Cardiac fibroblast (primary cell): ENCODE measurements at places on chromosomes 16 and 17.

- no peak for DNase-seq
These were observed 168.6 kb downstream of the PMP22 start for GRCh38 chr17:15096511-15096910.

DNA sequence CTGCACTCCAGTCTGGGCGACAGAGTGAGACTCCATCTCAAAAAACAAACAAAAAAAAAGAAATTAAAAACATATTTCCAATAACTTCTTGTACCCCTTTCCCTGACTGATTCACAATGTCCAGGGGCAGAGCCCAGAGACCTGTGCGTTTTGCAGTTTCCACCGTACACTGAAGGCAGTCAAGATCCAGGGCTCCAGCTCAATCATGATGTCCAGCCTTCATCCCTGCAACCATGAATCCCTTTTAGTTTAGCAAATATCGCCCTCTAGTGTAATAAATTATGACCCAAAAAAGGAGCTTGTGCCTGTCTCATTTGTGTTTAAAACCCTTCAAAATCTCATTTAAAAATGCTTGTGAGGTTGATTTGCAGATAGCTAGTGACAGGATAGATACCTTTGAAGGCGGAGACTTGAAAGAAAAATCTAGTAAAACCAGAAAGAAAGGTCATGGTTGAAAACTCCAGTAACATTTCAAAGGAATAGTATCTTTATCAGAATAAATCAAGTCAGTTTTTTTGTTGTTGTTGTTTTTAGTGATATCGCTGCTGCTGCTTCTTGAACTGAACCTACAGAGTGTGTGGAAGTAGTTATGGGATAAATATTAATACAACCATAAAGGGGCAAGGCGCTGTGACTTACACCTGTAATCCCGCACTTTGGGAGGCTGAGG, 3.7 kb upstream of the ERN1 start:
- DNase-seq = peak; percentile 85

DNA sequence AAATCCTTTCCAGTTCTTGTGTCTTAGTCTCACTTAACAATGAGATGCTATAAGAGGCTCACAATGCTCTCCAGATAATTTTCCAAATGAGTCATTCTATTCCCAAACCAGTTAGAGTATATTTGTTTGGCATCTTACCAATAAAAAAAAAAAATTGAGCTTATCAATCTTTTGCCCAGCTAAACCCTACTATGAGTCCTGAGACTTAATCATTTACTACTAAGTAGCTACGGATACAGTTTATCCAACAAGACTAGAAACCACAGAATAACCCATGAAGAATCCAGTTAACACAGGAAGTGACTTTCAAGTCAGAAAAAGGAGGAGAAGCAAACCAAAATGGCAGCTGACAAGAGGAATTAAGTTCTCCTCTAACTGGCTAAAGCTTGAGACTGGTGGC, 330.3 kb upstream of the XYLT1 start:
- DNase-seq = no peak

DNA sequence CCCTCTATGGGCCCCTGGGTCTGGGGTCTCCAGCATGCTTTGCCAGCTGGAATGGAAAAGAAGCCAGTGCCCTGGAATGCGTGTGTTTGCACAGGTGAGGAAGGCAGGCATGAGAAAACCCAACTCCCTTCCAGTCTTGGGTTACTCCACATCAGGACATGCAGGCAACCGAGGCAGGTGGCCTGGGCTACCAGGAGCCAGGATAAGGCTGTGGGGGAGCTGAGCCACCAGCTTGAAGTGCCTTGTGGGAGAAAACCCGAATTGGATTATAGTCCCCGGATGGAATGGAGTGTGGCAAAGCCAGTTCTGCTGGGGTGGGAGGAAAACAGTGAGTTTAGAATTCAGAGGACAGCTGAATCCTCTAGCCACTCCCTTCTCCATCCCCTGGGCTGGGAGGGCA, 7.2 kb downstream of the SRCIN1 start:
- DNase-seq = peak; percentile 76

- DNase-seq = peak; percentile 1
These were observed 140.9 kb upstream of the WSB1 start for GRCh38 chr17:27153005-27153404.

DNA sequence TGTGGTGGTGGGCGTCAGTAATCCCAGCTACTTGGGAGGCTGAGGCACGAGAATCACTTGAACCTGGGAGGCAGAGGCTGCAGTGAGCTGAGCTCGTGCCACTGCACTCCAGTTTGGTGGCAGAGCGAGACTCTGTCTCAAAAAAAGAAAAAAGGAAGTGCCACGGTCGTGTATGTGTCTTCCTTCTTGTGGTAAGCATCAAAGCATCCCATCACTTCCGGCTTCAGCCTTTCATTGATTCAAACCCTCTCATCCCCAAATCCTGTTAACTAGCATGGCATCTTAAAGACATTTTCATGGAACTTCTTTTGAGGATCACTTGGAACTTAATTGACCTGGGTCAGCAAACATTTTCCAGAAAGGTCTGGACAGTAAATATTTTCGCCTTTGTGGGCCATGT, 126.2 kb downstream of the CPPED1 start:
- no peak for DNase-seq

- no peak for DNase-seq
These were observed 4.9 kb downstream of the ZNF768 start for GRCh38 chr16:30521476-30521872.

- no peak for DNase-seq
These were observed 139.4 kb upstream of the CPHXL start for GRCh38 chr16:75865736-75866135.

GRCh38 chr17:61425682-61426481, 26.2 kb downstream of the TBX2 start:
- no peak for DNase-seq

GRCh38 chr17:71725811-71726210, 395.0 kb upstream of the SOX9 start:
- DNase-seq = no peak

DNA sequence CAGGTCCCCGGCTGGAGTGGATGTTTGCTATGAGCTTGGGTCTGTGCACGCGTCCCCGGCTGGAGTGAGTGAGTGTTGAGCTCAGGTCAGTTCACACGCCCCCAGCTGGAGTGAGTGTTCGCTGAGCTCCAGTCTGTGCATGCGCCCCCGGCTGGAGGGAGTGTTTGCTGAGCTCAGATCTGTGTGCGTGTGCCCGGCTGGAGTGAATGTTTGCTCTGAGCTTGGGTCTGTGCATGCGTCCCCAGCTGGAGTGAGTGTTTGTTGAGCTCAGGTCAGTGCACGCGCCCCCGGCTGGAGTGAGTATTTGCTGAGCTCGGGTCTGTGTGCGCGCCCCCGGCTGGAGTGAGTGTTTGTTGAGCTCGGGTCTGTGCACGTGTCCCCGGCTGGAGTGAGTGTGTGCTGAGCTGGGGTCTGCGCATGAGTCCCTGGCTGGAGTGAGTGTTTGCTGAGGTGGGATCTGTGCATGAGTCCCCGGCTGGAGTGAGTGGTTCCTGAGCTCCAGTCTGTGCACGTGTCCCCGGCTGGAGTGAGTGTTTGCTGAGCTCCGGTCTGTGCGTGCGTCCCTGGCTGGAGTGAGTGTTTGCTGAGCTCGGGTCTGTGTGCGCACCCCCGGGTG, 284.2 kb downstream of the SNX29 start:
- DNase-seq = peak; percentile 16

DNA sequence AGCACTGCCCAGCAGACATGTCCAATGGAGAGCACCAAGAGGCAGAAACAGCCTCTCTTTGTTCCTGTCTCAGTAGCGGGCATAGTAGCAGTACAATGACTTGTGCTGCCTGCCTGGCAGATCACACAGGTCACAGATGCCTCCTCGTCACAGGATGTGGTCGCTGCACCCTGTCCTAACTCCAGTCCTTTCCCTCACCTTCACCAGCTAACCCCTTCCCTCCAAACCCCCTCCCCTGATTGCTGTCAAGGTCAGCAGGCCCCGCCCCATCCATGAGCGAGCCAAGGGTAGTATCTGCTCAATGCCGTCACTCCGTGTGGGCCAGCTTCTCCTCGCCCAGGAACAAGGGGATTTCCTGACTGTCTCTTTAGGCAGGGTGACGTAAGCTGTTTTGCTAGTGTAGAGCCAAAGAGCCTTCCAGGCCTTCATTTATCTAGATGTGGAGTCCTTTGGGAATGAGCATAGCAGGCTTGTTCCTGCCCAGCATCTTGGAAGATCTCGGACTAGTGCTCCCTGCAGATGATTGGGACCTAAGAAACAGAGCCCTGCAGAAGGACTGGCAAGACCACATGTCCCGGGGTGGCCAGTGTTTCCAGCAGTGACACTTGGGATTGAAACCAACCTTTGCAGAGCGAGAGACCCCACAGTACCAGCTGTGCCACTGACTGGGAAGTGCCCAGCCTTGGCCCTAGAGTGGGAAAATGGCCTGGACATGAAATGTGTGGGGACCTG, 75.9 kb upstream of the TNRC6C start:
- peak; percentile 92 for DNase-seq

GRCh38 chr16:556474-557173, 3.6 kb upstream of the PRR35 start:
- DNase-seq = no peak

- no peak for DNase-seq
These were observed 36.5 kb upstream of the DHRS7B start for GRCh38 chr17:21089933-21090901.

GRCh38 chr17:79826204-79826680, 13.0 kb downstream of the CBX4 start:
- DNase-seq = peak; percentile 53

DNA sequence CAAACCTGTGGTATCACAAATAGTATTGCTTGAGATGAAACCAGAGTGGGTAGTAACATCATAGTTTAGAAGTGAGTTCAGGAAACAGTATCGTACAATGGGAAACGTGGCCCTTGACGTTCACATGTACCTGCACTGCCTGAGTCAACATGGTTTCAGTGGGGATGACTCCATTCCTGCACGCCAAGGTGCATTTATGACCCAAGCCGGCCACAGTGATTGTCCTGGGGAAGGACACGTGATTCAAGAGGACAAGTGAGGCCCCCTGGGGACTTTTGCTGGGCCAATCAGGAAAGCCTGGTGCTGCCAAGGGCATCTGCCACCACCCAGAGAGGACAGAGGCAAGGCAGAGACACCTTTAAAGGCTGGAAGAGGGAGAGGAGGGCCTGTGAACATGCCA, 119.2 kb downstream of the AXIN2 start:
- DNase-seq = no peak

DNA sequence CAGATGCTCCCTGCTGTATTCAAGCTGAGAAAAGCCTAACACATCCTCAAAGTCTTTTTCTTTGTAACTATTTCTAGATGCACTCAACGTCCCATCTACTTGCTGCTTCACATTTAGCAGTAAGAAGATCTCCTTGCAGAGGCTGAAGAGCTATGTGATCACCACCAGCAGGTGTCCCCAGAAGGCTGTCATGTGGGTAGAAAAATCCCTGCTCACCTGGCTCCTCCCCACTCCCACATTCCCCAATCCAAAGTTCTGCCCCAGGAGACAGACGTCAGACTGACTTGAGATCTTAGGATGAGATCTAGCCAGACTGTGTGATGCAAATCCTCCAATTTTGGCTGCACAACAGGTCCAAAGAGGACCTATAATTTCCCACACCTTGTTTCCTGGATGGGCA, 1.1 kb downstream of the CCL13 start:
- DNase-seq = no peak

DNA sequence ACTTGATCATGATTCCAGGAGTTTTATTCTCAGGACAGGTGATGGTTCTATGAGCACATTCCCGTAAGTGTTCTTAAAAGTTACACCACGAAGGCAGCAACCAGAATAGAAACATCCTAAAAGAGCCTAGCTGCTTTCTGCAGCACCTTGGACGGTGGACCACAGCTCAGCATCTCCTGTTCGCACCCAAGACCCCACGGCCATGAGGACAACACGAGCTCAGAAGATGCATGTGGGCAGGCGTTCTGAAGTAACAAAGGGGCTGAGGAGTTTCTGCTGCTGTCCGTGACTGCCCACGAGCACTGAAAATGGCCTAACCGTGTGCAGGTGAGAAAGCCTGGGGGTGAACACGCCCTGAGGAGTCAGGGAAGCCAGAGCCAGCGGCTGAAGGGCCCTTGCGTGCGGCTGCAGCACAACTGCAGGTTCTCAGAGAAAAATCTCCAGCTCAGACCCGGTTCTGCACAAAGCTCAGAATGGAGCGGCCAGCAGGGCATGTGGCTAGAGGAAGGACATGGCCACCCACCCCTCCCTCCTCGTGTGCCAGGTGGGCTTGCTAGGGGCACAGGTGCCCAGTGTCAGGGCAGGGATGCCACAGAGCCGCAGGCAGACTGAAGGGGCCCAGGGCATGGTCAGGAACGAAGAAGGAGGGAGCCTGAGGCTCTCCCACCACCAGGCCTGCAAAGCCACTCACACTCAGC, 10.8 kb upstream of the C16orf95 start:
- no peak for DNase-seq

GRCh38 chr17:337022-337420, 15.6 kb downstream of the RPH3AL start:
- DNase-seq = no peak

DNA sequence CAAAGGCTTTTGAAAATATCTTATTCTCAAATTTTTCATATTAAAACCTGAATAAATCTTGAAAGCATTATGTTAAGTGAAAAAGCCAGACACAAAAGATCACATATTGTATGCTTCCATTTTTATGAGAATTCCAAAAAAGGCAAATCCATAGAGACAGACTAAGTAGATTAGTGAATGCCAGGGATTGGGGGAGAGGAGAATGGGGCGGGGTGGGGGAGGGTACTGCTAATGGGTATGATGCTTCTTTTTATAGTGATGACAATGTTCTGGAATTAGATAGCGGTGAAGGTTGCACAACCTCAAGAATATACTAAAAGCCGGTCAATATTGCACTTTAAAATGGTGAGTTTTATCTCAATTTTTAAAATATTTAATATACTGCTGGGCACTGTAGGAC, 44.0 kb downstream of the XPO6 start:
- no peak for DNase-seq

GRCh38 chr17:45313996-45314740, 2.7 kb downstream of the MAP3K14 start:
- DNase-seq = no peak

- DNase-seq = no peak
These were observed 21.4 kb upstream of the CHMP6 start for GRCh38 chr17:80970044-80970761.

DNA sequence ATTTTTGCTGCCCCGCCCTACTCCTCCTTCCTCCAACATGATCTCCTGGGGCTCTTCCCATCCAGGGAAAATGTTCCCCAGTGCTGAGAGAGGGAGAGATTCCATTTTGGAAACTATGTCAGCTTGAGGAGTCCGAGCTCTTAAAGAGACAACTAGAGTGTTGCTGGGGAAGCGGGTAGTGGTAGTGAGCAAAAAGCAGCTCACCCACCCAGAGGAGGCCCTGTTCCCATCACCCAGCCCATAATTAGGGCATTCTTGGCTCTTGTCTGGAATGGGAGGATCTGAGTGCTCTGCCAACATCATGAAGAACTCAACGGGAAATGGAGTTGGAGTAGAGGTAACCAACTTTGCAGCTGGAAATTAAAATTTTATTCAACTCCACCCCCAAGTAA, 9.1 kb upstream of the MSL1 start:
- no peak for DNase-seq

- no peak for DNase-seq
These were observed 744 bp upstream of the METRNL start for GRCh38 chr17:83078378-83079351.

- no peak for DNase-seq
These were observed 139.3 kb downstream of the IRF8 start for GRCh38 chr16:86037999-86038925.
